ENCODE measurements at places on chromosomes 12 and 14. TPM values are rescaled to one million over a fixed set of nuclear protein-coding genes. Genes with fewer than 3 reads are reported as not detected.

DNA sequence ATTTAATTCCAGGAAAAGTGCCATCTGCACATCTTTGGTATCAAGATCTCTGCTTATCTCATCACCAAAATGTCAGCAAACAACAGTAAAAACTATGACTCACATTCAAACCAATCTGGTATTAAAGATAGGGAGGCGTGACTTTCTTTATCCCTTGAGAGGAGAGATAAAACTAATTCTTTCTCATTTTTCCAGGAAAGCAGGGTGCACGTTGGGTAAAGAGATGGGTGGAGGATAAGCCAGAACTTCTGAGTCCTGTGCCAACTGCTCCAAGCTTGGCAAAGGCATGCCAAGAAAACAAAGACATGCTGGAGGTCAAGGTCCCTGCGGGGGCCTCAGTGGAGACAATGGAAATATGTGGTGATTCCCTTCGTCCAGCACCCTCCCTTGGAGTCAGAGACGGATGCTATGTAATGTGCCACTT is 225.8 kb upstream of the PLXNC1 start:
- DNase-seq: no peak

DNA sequence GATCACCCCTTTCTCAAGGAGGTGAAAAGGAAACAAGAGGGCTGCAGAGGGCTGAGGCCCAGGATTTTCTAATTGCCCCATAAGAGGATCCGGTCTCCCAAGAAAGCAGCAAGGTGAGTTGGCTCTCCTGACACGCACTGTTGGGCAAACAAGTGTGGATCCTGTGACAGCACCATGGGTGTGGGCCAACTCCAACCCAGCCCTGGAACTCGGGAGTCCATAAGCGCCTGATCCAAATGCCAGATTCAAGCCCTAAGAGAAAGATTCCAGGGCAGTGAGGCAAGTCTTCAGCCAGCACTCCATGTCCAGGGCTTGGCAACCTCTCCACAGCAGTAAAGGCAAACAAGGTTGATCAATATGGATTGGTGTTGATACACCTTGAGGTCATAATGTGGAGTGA is 33.1 kb downstream of the KCNA5 start:
- no peak for DNase-seq

GRCh38 chr12:10215436-10215835 is 2.8 kb downstream of the GABARAPL1 start:
- no peak for DNase-seq

- DNase-seq: no peak
Measured at GRCh38 chr14:55130196-55130550, 1.1 kb downstream of the LGALS3 start.

DNA sequence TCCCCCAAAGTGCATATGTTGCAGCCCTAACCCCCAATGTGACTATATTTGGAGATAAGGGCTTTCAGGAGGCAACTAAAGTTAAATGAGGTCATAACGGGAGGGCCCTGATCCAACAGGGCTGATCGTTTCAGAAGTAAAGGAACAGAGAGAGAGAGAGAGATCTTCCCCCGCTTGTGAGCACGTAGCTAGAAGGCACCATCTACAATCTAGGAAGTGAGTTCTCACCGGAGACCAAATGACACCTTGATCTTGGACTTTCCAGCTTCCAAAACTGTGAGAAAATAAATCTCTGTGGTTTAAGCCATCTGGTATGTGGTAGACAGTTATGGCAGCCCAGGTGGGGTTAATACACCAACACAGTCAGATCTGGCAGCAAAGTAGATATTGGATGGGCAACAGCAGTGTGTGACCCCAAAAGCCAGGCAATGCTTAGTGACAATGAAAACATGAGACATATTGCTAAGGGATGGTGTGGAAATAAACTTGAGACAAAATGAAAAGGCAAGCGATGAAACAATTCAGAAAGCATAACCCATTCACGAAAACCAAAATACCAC is 147.2 kb upstream of the GSC start:
- DNase-seq: no peak

DNA sequence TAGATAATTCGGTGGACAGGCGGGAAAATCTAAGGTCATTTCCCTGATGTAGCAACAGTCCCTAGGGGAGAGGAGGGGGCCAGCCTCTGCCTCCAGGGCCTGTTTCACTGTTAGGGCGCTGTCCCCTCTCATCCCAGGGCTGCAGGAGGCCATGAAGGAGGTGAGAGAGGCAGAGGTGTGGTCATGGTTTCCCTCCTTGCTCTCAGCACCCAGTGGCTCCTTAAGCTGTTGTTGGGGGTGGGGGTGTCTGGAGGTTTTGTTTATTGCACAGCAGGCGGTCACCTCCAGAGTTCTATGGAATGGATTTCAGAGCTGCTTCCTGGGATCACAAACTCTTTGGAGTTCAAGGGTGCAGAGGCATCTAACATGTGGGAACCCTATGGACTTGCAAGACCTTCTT is 212.5 kb upstream of the RTL1 start:
- DNase-seq: no peak

DNA sequence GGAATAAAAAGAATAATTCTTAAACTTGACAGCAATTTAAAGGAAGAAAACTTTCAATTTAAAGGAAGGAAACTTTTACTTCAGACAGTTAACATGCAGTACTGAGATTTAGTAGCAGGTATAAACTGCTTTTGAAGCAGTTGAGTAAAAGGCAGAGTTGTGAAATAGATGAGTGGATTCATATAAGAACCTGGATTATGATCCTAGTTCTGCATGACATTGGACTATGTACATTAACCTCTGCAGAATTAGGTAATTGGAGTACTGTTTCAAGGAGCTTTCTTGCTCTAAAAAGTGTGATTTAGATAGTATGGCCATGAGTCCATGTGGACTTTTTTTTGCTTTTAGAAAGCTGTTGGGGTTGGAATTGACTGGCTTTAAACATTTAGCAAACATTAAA is 29.7 kb downstream of the ATP2A2 start:
- DNase-seq: no peak

GRCh38 chr14:88269806-88270420 is 53.2 kb downstream of the KCNK10 start:
- DNase-seq: no peak

GRCh38 chr12:93107514-93108312 is 178.6 kb upstream of the EEA1 start:
- no peak for DNase-seq

DNA sequence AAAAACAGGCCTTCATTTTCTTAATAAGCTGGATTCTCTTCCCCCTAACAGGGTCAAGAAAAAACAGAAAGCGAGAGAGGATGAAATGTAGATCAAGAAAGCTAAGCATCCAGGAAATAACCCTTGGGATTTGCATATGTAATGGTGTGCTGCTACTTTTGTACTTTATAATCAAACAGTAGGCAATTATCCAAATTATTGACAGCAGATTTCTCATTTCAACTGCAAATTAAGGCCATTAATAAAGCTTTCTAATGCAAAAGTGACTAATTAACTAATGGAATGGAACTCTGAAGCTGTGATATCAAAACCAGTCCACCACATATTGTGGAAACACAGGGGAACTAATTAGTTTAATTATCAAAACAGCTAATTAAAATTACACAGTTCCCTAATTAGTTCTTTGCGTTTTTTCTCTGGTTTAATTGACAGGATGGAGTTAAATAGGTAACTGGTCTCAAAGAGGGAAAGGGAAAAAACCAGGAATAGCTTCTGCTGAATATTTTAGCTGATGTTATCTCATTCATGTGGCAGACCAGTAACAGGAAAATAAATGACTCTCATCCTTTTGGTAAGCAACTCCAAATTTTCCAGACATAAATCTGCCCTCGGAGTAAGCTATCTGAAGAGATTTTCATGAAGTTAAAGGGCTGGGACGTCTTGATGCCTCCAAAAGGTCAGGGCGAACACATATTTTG is 182.7 kb upstream of the LMO3 start:
- no peak for DNase-seq

- no peak for DNase-seq
Measured at GRCh38 chr12:128637642-128638606, 185.8 kb downstream of the SLC15A4 start.

- DNase-seq: no peak
Measured at GRCh38 chr14:52898496-52898895, 52.4 kb downstream of the FERMT2 start.

GRCh38 chr14:105389976-105390848 is 8.1 kb upstream of the TEX22 start:
- no peak for DNase-seq

The DTX3 gene
- total RNA-seq: 16.6 TPM

The FAM181A gene
- not detected for total RNA-seq

The IL22 gene
- total RNA-seq: not detected

The ZDHHC22 gene
- total RNA-seq: under 0.01 TPM

The NUP107 gene
- 47.2 TPM for total RNA-seq

The MYL2 gene
- total RNA-seq: 43.5 TPM

The BBOF1 gene
- 11.2 TPM for total RNA-seq

Measured in skin of body (tissue), 3 donors.